Muscle of leg (tissue), 16 donors: ENCODE measurements at places on chromosomes 4 and X. TPM values are rescaled to one million over a fixed set of nuclear protein-coding genes. Genes with fewer than 3 reads are reported as not detected.

Gene PTTG2
- 0.09 TPM for total RNA-seq

Gene TRPC3
- 0.93 TPM for total RNA-seq

Gene KLF3
- total RNA-seq, result 18.5 TPM

Gene SPIN2B
- 12.6 TPM for total RNA-seq

Gene SERTM2
- total RNA-seq, result 0.49 TPM

Gene C4orf36
- 0.44 TPM for total RNA-seq

Gene PRDX4
- 156 TPM for total RNA-seq

DNA sequence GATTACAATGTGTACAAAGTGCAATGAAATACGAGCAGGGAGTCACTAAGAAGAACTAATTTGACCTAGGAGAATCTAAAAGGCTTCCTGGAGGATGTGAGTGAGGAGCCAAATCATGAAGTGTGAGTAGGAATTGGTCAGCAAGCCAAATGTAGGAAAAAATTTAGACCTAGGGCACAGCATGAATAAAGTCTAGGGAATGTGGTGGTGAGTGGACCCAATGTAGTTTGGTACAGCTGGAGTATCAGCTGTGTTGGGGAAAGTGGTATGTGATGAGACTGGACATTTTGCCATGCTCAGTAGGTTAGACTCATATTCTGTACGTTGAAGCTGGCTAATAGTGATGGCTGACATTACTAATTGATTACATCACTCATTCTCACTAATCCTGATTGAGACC is 191.0 kb downstream of the AFF2 start:
- peak; percentile 19 for DNase-seq

DNA sequence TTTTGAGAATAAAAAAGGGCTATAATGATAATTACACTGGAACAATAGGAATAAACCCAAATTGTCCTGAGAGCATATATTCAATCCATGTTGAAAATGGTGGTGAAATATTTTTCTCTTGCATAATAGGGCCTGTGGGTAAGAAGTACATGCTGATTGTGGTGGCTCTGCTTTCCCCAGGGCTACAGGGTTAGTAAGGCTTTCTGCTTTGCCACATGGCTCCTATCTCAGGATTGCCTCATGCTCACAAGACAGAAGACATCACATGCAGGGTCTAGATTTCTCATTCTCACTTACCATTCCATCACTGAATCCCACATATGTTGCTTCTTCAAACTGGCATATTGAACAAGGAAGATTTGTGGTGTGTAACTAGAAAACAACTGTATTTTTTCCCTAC is 12.4 kb upstream of the VEGFC start:
- no peak for DNase-seq

DNA sequence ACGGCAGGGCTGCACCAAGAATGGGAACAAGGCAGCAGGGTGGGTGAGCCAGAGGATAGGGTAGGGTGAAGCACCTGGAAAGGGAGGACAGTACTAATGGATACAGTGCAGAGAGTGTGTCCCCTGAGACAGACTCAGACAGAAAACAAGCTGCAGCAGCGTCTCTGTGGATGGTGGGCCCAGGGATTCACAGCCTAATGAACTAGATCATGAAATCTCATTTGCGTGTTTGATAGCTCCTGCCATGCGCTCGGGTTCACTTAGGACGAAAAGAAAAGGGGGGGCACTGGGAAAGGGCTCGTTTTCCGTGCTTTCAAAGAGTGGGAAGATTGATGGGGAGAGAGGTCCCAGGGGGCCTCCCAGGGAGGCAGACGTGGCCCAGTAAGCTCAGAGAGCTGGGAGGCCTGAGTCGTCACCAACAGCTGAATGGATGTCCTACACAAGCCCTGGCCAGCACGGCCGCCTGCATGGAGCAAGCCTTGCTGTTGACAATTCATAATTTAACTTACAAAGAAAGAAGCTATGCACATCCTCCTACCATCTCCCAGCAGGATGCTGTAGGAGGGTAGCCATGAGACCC is 446.9 kb downstream of the BCOR start:
- no peak for DNase-seq

- DNase-seq, result peak; percentile 10
Observed at GRCh38 chrX:46327566-46328115, 217.6 kb downstream of the ZNF674 start.

DNA sequence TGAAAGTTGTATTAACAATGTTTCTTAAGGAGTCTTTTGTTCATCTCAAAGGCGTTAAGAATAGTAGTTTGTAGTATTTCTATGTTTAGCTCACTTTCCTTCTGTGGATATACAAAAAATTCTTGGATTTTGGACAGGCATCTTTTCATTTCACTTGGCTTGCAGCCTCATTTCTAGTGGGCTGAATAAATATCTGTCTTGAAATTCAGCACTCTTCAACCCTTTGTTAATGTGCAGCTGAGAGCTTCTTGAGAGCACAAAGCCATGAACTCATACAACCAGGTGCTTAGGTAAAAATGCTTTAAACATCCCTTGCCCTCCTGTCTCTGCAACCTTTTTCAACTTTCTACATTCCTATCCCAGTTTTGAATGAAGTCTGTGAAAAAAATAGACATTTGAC is 1003.2 kb downstream of the C4orf33 start:
- peak; percentile 71 for DNase-seq

DNA sequence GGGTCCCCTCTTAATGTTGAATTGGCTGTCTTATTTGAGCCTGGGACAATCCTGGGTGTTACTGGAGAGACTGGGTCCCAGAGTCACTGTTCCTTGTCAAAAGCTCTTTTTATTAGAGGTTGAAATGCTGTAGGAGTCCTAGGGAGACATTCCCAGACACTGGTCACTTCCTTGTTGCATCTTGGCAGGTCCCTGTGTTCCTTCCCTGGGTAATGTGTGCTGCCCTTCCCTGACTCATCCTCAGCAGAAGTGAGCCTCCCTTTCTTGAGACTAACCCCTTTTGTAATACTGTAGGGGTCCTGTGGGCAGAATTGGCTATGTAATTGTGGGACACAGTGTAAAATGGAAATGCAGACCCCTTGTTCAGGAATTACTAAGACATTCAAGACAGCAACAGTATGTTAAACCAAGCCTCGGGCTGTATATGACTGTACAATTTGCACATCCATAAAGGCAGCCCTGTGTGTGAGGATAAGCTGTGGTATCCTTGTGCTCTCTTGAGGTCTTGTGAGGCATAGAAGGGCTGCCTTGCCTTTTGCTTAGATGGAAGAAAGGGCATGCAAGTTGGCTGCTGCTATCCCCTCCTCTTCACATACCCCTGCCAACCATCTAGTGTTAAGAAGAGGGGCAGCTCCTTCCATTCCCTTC is 53.5 kb downstream of the DCLK2 start:
- no peak for DNase-seq

- peak; percentile 58 for DNase-seq
Observed at GRCh38 chrX:45515262-45516215, 314.9 kb upstream of the DIPK2B start.

DNA sequence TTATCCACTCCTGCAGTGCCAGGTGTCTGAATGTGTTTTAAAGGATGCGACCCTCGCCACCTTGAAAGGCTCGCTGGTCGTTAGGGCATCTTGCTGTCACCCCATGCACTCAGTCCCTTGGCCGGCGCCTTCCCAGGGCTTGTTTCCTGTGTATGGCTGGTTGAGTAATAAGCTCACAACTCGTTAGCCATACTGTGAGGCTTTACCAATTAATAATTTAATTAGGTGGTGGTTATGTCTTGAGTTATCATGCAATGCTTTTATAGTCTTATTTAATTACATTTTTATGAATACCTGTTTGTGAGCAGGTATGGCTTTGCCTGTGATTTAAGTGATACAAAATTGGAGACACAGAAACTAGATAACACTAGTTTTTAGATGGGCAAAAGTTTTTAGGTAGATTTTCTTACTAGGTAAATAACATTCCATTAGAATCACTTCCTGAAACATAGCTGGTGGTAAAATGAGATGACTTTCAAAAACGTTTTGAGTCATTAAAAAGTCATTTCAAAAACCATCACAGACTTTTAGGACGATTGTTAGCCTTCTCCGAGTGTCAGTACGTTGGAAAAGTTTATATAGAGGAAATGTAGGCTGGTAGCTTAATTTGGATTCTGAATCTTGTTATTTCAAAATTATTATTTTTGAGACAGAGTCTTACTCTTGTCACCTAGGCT is 18.2 kb downstream of the PTTG2 start:
- DNase-seq, result peak; percentile 15

DNA sequence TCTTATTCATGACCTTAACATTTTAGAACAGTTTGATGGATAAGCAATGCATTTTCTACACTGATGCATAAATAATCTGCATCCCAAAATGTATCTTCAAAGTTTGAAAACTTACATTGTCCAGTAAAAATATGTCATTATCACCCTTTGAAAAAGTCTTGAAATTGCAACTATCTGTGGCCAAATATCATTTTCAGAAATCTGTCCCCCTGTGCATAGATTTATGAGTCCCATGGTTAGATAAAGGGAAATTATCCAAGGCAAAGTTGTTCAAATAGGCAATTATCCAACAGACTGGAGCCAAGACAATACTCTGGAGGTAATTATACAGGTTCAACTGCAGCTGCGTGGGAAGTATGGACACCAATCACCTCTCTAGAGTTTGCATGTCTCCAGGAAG is 182.5 kb upstream of the INTU start:
- peak; percentile 89 for DNase-seq

DNA sequence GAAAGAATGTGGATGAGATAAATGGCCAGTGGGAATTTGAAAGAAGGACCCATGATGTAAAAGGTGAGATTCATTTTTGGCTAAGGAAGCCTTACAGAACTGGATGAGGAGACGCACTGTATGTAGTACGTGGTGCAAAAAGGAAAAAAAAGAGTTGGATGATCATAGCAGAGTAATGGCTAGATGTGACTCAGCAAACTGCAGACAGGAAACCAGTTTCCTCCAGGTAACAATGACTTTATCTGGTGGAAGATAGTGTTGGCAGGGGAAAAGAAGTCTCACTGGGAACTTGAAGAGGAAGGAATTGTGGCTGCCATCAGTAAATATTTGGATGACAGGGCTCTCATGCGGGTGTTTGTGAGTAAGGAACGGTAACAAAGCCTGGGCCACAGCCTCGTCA is 243.2 kb downstream of the CPE start:
- DNase-seq, result no peak

DNA sequence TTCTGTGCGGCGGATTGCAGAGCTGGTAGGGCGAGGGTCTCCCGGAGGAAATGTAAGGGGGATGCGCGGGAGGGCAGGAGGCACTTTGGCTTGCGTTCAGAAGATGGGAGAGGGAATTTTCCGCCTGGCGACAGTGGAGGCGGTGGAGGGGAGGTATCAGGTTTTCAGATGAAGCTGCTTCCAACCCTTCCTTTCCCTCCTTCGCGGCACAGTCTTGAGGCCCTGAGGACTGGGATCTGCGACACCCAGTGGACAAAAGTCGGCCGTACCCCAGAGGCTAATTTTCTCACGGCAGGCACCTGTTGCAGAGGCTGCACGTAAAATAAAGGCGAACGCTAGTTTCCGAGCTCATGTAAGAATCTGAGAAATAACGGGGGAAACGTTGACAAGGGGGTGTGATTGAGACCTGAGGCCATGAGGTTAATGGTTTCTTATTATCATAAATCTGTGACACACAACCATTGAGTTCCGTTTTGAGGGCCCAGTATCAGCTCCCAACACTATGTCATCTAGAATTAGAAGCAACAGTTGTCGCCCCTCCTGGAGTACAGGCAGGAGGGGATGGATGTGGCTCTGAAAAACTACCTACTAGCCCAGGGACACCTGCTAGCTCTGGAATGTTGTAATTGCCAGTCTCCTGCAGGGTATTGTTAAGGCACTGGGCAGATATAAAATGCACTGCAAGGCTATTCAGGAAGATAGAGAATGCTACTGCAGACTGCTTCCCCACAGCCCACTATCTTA is 1.1 kb downstream of the ZCCHC18 start:
- DNase-seq, result peak; percentile 54
